ENCODE measurements at places on chromosomes 2 and 18. TPM values are rescaled to one million over a fixed set of nuclear protein-coding genes. Genes with fewer than 3 reads are reported as not detected.

The STK16 gene
- 38.6 TPM for total RNA-seq

The FSHR gene
- not detected for total RNA-seq

The DUSP19 gene
- total RNA-seq, result 1.3 TPM

The DSG3 gene
- not detected for total RNA-seq

GRCh38 chr2:113910110-113910717, 20.3 kb downstream of the ACTR3 start:
- DNase-seq, result no peak

All from H7 (cell line).